Stimulated activated CD4-positive, alpha-beta T cell treated with anti-CD3 and anti-CD28 coated beads, Interleukin-12 subunit alpha, Interleukin-12 subunit beta, amount 100 ng/mL, for 48 hours (primary cell): ENCODE measurements at places on chromosomes 7 and 10.

DNA sequence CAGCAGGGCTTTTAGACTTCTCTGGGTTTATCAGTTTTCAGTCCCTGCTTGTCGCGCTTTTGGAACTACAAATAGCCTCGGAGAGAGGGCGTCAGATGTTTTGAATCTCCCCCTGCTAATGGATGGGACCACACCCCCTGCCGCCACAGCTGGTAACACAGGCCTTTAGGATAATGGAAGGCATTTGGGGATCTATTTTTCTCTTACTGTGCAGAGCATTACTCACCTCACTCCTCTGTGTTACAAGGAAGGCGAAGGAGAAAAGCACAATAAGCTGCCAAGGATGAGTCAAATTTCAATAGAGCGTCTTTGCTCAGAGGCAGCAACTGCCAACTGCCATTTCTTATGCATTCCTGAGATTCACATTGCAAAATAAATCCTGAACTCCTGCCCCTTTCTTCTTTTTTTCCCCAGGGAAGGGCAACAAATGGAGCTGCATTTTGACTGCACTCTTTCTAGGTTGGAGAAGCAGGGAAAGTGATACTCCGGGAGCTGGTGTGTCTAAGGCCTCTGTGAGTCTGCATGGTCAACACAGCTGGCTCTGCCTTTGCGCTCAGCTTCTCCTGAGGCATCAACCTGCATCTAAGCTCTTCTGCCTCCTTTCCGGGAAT, 31.5 kb upstream of the SMNDC1 start:
- no peak for DNase-seq

- DNase-seq, result no peak
Observed at GRCh38 chr7:74013539-74014272, 14.3 kb upstream of the ELN start.

DNA sequence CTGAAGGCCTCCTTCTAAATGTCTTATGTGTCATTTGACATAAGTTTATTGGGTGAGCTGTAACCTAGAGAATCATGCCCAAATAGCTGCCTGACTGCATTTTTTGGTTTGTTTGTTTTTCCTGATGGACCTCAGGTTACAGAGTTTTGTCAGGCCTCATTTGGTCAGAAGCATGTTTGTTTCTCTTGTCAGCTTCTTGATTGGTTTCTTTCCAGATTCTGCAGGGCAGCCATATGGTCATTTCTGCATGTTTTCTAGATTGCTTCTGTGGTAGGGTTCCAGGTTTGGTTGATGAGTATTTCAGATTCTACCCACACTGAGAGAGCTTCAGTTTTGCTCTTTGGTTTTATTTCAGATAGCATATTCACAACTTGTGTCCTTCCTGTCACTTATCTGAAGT, 28.0 kb downstream of the GLCCI1 start:
- DNase-seq, result no peak

- no peak for DNase-seq
Observed at GRCh38 chr7:55019691-55020465, 1.1 kb downstream of the EGFR start.

- no peak for DNase-seq
Observed at GRCh38 chr10:8638088-8638672, 583.7 kb downstream of the GATA3 start.

- no peak for DNase-seq
Observed at GRCh38 chr7:72058579-72058978, 353.6 kb downstream of the CALN1 start.

DNA sequence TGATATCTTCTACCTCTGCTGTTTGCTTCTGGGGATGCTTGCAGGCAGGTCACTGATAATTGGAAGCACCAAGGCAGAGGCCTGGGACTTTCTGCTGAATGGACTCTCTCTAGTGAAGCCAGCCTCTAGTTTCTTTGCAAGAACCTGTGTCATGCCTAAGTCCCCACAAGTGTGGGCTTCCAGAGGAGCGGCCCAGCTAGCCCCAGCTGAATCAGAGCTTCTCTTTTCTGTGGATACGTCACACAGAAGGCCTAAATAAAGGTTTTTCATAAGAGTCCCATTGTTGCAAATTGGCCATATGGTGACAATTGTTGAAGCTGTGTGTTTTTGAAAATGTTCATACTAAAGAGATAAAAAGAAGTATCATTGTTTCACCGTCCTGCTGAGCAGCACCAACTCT, 6.8 kb upstream of the OPALIN start:
- no peak for DNase-seq

DNA sequence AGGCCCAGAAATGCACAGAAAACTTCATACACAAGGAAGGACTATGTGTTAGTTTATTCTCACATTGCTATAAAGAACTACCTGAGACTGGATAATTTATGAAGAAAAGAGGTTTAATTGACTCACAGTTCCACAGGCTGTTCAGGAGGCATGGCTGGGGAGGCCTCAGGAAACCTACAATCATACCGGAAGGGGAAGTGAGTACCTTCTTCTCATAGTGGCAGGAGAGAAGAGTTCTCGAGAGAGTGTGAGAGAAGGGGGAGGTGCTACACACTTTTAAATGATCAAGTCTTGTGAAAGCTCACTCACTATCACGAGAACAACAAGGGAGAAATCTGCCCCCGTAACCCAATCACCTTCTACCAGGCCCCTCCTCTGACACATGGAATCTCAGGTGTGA, 16.8 kb upstream of the RAMP3 start:
- no peak for DNase-seq

DNA sequence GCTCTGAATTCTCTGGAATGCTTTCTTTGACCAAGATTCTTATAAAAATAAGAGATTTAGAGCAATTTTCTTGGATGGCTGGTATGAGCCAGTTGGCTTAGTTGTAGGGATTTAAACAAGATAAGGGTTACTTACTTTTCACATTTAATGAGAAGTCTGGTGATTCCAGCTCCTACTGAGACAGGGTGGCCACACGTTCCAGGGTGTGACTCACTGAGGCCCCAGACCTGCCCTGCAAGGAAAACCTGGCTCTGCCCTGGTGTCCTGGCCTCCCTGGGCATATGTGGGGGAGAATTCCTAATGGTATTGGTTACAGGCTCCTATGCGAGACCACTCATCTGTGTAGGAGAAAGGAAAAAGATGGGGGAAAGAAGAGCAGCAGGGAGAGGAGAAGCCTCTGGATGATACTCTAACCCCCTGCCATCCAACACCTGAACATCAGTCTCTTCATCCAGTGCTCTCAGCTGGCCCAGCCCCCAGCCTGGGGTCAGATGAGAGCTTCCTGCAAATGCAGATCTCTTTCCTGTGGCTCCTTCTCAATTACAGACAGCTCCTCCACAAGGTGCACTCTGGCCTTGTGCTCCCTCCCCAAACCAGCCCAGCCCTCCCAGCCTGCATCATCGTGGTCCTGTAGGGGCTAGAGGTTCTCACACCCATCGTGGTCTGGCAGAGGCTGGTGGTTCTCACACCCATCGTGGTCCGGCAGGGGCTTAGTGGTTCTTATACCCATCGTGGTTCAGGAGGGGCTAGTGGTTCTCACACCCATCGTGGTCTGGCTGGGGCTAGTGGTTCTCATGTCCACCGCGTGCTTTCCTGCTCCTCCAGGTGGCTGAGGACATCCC, 139.9 kb downstream of the EGFR start:
- no peak for DNase-seq

DNA sequence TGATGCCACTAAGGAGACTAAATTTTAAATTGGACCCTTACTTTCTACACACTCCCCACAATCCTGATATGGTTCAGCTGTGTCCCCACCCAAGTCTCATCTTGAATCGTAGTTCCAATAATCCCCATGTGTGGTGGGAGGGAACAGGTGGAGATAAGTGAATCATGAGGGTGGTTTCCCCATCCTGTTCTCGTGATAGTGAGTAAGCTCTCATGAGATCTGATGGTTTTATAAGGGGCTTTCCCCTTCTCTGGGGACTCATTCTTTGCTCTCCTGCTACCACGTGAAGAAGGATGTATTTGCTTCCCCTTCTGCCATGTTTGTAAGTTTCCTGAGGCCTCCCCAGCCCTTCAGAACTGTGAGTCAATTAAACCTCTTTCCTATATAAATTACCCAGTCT, 18.4 kb upstream of the BET1 start:
- DNase-seq, result no peak

DNA sequence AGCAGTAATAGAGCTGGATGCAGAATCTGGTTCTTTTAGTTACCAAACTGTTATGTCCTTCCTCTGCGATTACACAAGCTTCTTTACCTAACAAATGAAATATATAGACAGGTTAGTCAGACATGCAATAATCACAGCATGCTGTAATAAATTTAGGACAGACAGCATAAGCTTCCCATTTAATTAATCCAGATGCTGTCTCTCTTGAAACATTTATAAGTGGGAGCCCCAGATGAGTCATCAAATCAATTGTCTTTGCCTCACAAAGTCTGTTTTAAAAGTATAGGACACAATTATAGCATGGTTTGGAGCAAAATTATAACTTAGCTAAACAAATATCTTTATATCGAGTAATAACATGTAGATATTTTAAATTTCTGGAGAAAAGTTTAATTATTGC, 1.6 kb downstream of the CDNF start:
- no peak for DNase-seq

GRCh38 chr10:118234683-118235082, 107.4 kb downstream of the FAM204A start:
- no peak for DNase-seq

DNA sequence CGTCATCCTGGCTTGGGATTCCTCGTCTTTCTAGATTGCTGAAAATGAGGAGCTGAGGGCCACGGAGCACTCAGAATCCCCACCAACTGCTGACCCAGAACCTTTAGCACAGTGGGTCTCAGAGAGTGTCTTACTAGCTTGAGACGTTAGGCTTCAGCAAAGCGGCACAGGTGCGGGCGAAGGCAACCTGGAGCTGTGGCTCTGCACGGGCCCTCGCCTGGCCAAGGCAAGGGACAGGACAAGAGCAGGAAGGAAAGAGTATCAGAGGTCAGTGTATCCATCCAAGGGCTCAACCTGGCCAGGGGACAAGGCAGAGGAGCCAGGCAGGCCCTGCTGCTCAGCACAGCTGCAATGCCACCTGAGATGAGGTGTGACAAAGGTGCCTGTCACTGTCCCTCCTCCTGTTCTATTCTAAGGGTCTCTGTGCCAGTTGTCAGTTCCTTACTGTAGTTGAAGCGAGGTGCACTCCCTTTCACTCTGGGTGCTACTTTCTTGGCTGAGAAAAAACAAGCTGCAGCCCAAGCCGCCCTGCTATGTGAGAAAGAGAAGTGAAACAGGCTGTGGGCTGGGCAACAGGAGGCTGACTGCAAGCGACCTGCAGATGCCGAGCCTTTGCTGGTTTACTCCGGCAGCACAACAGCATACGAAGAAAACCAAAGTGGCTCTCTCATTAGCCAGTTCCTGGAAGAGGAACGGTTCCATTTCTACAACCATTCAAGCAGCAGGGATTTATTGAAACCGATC, 33.3 kb upstream of the KDM7A start:
- peak; percentile 57 for DNase-seq

DNA sequence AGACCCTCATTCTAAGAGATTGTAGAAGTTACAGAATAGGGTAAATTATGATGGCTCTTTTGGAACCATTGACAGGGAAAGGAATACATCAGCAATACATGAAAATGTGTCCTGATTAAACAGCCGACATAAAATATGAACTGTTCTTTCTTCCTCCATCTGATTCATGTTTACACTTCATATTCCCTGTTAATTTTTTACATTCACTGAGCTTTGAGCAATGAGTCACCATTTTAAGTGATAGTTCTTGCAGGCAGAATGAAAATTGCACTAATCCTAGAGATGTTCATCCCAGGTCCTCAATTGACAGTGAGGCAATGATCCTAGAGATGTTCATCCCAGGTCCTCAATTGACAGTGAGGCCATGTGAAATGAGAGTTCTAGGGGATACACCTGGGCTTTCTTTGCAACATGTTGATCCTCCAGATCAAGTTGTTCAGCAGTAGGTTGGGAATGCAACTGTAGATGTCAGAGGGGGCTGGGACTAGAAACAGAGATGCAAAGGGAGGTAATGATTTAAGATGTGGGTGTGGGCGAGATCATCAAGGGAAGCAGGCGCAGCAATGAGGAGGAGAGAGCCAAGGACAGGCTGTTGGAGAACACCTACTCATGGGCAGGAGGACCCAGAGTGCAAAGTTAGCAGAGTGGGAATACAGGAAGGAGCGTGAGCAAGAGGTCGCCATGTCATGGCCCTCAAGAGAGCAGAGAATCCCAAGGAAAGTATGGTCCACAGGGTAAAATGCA, 138.7 kb downstream of the ZNF365 start:
- DNase-seq, result no peak

- DNase-seq, result no peak
Observed at GRCh38 chr7:16554518-16555236, 28.1 kb downstream of the LRRC72 start.

- DNase-seq, result no peak
Observed at GRCh38 chr7:101779267-101779666, 38.2 kb upstream of the CUX1 start.

DNA sequence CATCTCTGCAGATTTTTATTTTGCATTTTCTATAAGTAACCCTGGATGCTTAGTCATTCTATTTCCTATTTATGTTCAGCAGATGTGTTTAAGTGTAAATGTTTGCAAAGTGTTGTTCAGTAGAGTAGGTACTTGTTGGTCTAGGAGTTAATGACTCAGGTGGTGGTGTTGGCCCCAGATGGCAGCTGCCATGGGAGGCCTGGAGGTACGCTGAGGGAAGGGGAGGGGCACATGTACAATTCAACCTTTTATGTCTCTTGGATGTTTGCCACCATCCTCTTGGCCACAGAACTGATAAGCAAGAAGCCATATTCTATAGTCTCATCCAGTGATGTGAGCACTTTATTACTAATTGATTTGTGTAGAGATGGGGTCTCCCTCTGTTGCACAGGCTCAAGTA, 68.1 kb upstream of the SLC39A12 start:
- DNase-seq, result no peak

- no peak for DNase-seq
Observed at GRCh38 chr7:151010307-151011096, 13.8 kb downstream of the ATG9B start.

GRCh38 chr10:60607372-60607771, 170.9 kb upstream of the CDK1 start:
- DNase-seq, result no peak

- no peak for DNase-seq
Observed at GRCh38 chr7:2043316-2044039, 189.3 kb downstream of the MAD1L1 start.

GRCh38 chr10:132095403-132096113, 29.8 kb downstream of the JAKMIP3 start:
- DNase-seq, result no peak

- no peak for DNase-seq
Observed at GRCh38 chr10:126264102-126265018, 123.9 kb downstream of the ADAM12 start.

- DNase-seq, result peak; percentile 65
Observed at GRCh38 chr7:102390697-102391484, 5.3 kb upstream of the PRKRIP1 start.

GRCh38 chr7:74356589-74357315, 67.5 kb downstream of the CLIP2 start:
- no peak for DNase-seq

- no peak for DNase-seq
Observed at GRCh38 chr10:23362879-23363792, 18.5 kb upstream of the C10orf67 start.

DNA sequence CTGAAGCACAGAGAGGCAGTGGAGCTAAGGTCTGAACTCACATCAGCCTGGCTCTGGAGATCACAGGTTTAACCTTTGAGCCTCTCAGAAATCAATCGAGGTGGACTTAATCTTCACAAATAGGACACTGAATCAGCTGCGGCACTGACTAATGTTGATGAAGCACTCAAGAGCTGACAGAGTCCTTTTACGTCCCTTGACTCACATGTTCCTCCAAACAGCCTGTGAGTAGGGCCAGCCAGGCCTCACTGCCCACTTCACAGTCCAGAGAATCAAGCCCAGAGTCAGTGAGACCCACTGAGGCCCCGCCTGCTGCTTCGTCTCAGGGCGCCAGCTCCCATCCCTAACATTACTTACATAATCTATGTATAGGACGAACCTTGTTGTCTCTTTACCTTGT, 63.1 kb downstream of the TNS3 start:
- DNase-seq, result no peak
